ENCODE measurements at places on chromosomes 7 and 10.

- DNase-seq = no peak
These were observed 2.0 kb downstream of the CALML3 start for GRCh38 chr10:5526691-5527331.

GRCh38 chr7:34133356-34133982 lies 228.1 kb downstream of the BMPER start:
- no peak for DNase-seq

DNA sequence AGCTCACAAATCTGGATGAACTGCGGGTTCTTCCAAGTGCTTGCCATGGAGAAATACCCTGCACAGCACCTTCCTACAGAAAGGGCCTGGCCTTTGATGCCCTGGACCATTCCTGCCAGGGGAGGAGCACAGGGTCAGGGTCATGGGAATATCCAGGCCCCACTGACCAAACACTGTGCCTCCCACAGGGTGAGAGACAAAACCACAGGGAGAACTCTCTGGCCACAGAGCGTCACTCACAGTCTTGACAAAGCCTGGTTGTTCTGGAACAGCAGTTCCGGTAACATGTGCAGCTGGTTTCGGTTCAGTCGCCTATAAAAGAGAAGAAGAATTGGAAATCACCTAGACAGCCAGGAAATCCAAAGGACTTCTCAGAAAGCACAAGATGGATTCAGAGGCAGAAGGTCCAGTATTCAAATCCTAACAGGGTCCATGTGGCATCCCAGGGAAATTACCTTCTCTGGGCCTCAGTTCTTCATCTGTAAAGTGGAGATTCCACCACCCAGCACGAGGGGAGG lies 28.1 kb downstream of the SLIT1 start:
- DNase-seq = no peak

- DNase-seq = no peak
These were observed 357.1 kb downstream of the PCLO start for GRCh38 chr7:82805527-82805960.

GRCh38 chr7:8060241-8060640 lies 91.6 kb downstream of the GLCCI1 start:
- DNase-seq = no peak

DNA sequence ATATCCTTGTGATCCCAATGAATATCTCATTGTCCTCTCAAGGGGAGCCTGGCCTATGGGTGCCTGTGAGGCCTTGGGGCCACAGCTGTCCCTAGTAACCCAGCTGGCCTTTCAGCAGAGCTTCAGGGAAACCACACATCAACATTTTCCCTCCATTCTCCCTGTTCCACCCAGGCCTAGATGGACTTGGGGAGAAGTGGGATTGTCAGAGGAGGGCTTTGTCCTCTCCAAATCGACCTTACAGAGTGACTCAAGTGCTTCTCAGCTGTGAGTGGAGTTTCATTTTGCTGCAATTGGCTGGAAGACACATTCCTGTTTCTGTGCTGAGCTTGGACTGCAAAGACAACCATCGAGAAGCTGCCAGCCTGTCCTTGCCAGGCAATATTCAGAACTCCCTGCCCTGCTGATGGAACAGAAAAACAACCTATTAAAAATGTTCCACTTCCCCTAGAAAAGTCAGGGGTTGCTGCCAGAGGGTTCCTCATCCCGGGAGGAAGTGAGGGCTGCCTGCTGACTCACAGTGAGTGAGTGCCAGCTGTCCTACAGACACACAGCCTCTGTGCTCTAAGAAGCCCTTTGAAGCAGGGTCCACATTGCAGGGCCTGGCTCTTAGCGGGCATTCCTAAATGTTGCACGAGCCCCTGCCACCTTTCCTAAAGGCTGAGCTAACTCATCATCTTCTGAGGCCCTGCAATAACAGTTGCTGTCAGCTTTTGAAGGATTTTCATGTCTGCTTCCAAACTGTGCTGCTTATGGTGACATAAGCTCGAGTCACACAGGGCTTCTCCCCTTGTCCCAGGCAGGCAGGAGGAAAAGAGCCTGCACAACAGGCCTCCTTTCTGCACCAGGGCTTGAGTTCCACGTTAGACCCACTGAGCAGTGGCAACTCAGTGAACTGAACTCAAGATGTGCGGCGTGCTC lies 20.5 kb downstream of the STRA8 start:
- no peak for DNase-seq

All from natural killer cell treated with Interleukin-12 subunit alpha and Interleukin-12 subunit beta and Interleukin-15 and Interleukin-18, amount 100 ng/mL, for 72 hours (primary cell).